Osteoblast (primary cell): ENCODE measurements at places on chromosomes 13 and 19. TPM values are rescaled to one million over a fixed set of nuclear protein-coding genes. Genes with fewer than 3 reads are reported as not detected.

GRCh38 chr19:840519-841206 lies at the start of gene PRTN3:
Gene PRTN3 (plus strand): TSS chr19:840999. CDS start chr19:841009, 10 bp downstream.
- no peaks in the 10 kb centered on the region for H3K36me3 ChIP-seq
- no peak for DNase-seq
- H3K4me1 ChIP-seq: no peaks in the 10 kb centered on the region

- H3K4me1 ChIP-seq: no peaks in the 10 kb centered on the region
- H3K4me3 ChIP-seq: no peak overlapping the region
- DNase-seq: no peak
- H3K36me3 ChIP-seq: no peaks in the 10 kb centered on the region
These were observed 81.4 kb upstream of the UQCRFS1 start for GRCh38 chr19:29294343-29294811.

- no peaks in the 10 kb centered on the region for H3K27me3 ChIP-seq
- H3K4me1 ChIP-seq: no peaks in the 10 kb centered on the region
- no peaks in the 10 kb centered on the region for H3K36me3 ChIP-seq
- DNase-seq: no peak
- H3K4me3 ChIP-seq: no peak overlapping the region
These were observed 212.4 kb downstream of the ZIC5 start for GRCh38 chr13:99759163-99759552.

SLC35E1 gene
- 38.0 and 41.5 TPM in 2 replicates for total RNA-seq

C19orf85 gene
- not detected in 2 replicates for total RNA-seq

ZNF491 gene
- total RNA-seq: 4.3 and 6.2 TPM in 2 replicates

RNF17 gene
- total RNA-seq: under 0.01 TPM in 1 of 2 replicates, not detected in the other
